ENCODE measurements at places on chromosomes 13 and 19.
A peak's percentile ranks its signal among the peaks of the same experiment; 100 is the strongest.

- DNase-seq = no peak
Measured at GRCh38 chr19:17138937-17139598, 63.5 kb downstream of the MYO9B start.

- DNase-seq = no peak
Measured at GRCh38 chr13:59843040-59843439, 320.7 kb downstream of the DIAPH3 start.

DNA sequence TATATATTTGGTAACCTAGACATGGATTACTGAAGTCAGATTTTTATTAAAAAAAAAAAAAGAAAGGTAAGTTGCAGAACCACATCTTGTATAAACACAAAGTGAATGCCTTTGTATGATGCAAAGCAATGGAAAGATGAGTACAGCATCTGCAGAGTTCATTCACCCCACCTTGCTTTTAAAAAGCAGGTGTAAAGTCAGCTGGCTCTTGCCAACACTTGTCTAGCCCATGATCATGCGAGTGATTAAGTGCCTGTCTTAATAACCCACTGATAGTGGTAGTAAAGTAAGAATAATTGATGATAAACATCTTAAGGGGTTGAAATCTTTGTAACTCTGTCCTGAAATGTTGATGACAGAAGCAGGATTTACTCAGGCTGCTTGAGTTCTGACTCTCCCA lies 710.4 kb downstream of the EFNB2 start:
- no peak for DNase-seq

DNA sequence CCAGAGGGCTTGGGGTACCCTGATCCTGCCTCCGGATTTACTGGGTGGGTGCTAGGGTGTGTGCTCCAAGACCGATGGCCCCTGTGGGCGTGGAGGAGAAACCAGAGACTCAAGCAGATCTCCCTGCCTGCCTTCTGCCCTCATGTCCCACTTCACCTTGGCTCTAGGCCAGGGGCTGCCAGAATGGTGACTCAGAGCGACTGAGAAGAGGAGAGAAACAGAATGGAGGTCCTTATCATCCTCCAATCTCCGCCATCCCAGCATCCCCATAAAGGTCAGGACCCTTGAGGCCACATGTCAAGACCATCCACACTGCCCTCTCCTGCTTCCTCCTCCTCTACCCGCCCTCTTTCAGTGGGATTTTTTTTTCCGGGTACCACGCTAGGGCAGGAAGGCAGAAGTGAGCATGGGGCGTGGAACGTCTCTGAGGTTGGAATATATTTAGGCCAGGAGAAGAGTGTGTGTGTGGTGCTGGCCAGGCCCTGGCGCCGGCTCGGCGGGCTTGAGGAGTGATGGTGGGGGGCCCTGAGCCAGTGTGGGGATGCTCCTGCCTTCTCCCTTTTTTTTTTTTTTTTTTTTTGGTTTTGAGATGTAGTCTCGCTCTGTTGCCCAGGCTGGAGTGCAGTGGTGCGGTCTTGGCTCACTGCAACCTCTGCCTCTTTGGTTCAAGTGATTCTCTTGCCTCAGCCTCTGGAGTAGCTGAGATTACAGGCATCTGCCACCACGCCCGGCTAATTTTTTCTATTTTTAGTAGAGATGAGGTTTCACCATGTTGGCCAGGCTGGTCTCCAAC lies 22.3 kb downstream of the IER2 start:
- no peak for DNase-seq

DNA sequence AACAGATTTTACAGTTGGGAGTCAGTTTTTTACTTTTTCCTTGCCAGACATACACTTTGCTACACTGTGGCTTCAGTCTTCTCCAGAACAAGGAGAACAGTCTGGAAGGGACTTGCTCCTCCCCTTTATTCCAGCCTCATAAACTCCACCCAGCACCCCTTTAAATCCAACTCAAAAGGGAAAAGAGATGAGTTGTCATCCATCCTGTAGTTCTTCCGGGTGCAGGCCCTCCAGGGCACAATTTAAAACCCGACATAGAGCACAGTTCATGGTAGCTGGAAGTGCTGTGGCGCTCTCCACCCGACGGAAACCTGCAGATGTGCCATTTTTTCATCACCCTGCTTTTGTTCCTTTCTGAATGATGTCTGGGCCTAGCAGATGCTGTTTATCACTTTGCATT lies 98.9 kb downstream of the ZAR1L start:
- DNase-seq = no peak

- no peak for DNase-seq
Measured at GRCh38 chr19:35901854-35902661, at the start of gene HCST. HCST (plus strand) TSS chr19:35902529; CDS start chr19:35902594, 65 bp downstream.

DNA sequence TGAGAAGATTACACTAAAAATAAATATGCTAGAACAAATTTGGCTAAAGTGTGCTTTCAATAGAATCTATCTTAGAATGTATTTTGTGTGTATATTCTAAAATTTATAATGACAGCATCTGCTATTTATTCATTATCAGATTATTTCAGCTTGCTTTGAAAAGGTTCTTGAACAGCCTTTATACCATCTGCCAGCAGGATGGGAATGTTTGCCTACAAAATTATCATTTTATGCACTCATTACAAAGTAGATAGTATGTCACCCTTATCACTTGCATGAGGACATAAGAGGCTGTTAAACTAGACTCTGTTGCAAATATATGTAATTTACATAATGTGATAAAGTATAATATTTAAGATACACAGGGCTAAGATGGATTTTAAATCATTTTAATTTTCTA lies 1286.9 kb upstream of the PCDH20 start:
- no peak for DNase-seq

- DNase-seq = no peak
Measured at GRCh38 chr13:76634431-76635191, 251.6 kb downstream of the KCTD12 start.

DNA sequence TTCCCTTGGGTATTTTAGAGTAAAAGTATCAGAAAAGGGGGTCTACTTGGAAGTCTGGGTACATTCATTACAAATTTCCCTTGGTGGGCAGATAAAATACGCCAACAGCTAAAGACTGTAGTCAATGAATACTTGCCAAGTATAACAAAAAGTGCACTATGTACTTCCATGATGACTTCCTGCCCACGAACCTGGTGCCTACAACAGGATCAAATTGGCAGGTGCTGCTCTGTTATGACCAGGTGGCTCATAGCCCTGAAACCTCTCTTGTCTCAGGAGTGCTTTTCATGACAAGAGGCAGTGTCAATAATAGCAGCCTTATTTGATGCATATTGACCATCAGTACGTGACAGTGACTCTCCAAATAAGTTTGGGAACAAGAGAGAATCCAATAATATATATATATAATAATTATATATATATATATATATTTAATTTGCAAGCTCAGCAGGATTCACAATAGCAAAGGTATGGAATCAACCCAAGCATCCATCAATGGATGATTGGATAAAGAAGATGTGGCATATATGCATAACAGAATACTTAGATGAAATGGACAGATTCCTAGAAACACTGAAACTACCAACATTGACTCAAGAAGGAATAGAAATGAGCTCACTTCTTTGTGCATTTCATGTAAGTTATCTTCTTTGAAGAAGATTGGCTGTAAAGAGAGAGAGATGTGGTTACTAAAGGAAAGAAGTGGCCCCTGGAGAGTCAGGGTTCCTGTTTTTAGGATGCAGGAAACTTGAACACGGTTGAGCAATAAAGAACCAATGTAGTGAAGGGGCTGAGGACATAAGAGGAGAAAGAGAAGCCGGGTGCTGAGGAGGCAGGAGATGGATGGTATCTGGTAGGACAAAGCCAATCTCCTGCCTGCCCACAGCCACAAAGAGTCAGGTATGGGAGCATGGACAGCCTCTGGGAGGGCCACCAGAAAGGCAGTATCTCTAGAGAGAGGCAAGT lies 52.0 kb upstream of the GTF2F2 start:
- no peak for DNase-seq

DNA sequence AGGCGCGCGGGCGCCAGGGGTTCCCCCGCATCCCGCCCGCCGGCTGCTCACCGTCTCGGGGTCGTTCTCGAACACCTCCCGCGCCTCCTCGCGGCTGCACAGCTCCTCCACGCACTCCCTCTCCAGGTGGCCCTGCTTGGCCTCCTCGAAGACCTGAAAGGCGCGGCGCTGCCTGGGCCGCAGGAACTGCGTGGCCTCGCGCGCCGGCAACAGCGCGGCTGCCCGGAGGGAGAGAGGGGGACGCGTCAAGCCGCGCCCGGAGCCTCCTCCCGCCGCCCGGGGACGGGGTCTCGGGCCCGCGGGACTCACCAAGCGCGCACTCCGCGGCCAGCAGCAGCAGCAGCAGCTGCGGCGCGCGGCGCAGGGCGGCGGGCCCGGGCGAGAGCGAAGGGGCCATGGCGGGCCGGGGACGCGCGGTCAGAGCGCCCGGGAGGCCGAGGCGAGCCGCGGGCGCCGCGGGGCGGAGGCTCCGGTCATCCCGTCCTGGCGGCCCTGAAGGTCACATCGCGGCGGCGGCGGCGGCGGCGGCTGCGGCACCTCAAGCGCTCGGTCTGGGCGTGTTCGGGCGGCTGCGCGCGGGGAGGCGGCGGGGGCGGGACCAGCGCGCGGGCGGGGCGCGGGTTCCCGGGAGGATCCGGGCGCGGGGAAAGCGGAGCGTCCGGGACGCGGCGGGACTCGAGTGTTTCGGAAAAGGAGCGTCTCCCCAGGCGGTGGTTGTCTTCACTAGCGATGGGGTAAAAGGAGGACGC lies at the start of gene GAS6:
Gene GAS6, minus strand, starts transcription at position 553 of the 749 bp plus-strand sequence. Its CDS starts 156 bp downstream, at position 397.
- no peak for DNase-seq

DNA sequence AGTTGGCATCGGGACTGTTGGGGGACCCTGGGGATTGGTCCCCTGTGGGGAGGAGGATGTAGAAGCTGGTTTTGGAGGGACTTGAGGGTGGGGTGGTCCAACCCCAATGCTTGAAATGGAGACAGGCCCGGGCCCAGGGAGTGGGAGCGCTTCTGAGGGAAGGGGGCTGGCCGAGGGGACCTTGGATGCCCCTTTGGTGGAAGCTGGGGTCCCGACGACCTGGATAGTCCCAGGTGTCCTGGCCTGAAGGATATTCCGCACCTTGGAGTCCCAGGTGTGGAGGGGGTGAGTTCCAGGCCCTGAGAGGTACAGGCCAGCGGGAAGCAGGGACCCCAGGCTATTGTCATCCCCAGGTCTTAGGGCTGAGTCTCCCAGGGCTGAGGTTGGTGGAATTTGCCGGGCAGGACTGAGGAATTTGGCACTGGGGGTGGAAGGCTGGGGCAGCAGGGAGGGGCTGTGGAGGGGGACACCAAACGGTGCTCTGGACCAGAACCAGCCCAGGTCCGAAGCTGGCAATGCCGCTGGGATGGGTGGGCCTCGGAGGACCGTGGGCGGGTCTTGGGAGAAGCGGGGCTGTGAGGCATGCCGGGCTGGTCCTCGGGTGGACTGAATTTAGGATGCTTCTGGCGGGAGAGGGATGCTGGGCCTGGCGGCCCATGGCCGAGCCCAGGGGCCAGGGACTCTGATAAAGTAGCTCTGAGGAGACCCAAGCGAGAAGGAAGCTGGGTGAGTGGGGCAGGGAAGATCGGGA lies 1.8 kb downstream of the HDGFL2 start:
- DNase-seq = no peak

DNA sequence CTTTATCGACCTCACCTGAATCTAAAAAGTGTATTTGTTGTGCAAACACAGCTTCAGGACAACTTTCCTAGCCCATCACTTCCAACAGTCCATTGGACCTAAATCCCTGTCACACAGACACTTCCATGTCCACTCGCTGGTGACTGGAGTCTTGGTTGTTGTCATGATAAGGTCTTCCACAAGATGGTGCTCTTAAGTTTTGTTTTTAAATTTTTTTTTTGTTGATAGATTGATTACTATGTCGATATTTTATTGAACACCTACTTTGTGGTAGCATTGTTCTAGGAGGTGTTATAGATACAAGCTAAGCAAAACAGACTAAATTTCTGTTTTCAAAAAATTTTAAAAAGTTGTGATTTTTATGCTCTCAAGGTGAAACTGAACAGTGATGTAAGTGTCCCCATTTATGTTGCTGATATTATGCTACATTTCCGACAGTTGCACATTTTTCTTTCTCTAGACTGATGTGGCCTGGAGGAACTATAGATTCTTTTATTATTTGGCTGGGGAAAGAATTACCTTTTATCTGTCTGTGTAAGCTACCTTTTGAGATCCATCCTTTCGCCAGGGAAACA lies 8.1 kb upstream of the ERICH6B start:
- DNase-seq = no peak

DNA sequence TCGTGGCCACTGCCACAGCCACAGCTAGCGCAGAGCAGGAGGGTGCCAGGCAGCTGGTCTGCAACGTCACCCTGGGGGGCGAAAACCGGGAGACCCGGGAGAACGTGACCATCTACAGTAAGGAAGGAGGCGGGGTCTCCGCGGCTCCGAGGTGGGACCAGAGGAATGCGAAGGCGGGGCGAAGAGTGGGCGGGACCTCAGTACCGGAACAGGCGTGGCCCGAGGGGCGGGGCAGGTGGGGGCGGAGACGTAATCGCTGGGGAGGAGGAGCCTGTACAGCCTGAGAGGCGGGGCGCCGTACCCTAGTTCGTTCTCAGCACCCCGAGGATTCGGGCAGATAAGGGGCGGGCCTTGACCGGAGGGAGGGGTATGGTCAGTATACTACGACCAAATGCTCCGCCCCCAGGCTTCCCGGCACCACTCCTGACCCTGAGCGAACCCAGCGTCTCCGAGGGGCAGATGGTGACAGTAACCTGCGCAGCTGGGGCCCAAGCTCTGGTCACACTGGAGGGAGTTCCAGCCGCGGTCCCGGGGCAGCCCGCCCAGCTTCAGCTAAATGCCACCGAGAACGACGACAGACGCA lies 2.5 kb downstream of the ICAM5 start:
- DNase-seq = peak; percentile 46

DNA sequence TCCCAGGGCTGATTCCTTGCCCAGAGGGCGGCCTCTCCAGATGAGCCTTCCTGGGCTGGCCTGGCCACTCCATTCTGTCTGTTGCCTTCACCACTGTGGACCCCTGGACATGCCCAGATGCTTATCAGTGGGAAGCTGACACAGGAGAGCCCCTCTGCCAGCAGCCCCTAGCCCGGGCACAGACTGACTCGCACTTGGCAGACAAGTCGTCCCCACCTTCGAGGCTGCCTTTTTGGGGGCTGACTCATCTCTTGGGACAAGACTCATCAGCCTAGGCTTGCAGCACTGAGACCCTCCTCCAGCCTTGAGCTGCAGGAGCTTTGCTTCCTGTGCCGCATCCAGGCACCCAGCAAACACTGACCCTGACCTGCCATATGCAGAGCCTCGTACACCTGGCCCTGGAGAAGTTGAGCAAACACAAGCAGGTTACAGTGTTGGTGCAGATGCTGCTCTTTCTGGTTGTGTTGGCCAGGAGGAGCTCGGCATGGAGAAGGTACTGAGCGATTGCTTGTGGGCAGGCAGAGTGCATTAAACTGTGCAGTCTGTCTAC lies 8.1 kb downstream of the CHST8 start:
- DNase-seq = no peak

Measured in NCI-H1048 (cell line).